CD4-positive, alpha-beta T cell (primary cell): ENCODE measurements at places on chromosomes 12 and 14. TPM values are rescaled to one million over a fixed set of nuclear protein-coding genes. Genes with fewer than 3 reads are reported as not detected.

AQP2 gene
- total RNA-seq, result not detected

KRT3 gene
- total RNA-seq, result not detected

CDK2 gene
- 15.8 TPM for total RNA-seq

CCND2 gene
- total RNA-seq, result 163 TPM

ASIC1 gene
- total RNA-seq, result 1.5 TPM

HAL gene
- 0.95 TPM for total RNA-seq

MNAT1 gene
- total RNA-seq, result 15.9 TPM

RAPGEF3 gene
- total RNA-seq, result 0.17 TPM

OTOGL gene
- total RNA-seq, result not detected

FGD6 gene
- 1.5 TPM for total RNA-seq

C14orf132 gene
- total RNA-seq, result 2.0 TPM

CCDC196 gene
- not detected for total RNA-seq

SERPINA4 gene
- total RNA-seq, result not detected

TAS2R9 gene
- total RNA-seq, result not detected

ETFRF1 gene
- 39.8 TPM for total RNA-seq

CYP27B1 gene
- total RNA-seq, result 1.0 TPM

GALNT6 gene
- total RNA-seq, result 13.7 TPM

FSCB gene
- total RNA-seq, result not detected

IKZF4 gene
- 2.5 TPM for total RNA-seq

GUCY2C gene
- total RNA-seq, result not detected

RABGGTA gene
- total RNA-seq, result 55.2 TPM

FAM186B gene
- 0.74 TPM for total RNA-seq

LYZ gene
- 72.9 TPM for total RNA-seq

RBMS2 gene
- 10.8 TPM for total RNA-seq

EML1 gene
- 0.59 TPM for total RNA-seq

ESRRB gene
- 0.17 TPM for total RNA-seq

TGM1 gene
- total RNA-seq, result 3.9 TPM

SMIM41 gene
- total RNA-seq, result not detected

KCNA5 gene
- not detected for total RNA-seq

PTPRQ gene
- not detected for total RNA-seq

SIX4 gene
- not detected for total RNA-seq

TNFAIP2 gene
- total RNA-seq, result 6.1 TPM

KLRC2 gene
- 0.22 TPM for total RNA-seq

TAS2R50 gene
- total RNA-seq, result 0.36 TPM

RNASE2 gene
- 0.34 TPM for total RNA-seq

ACADS gene
- 8.9 TPM for total RNA-seq

ATXN3 gene
- 22.1 TPM for total RNA-seq

TMEM179 gene
- not detected for total RNA-seq

RPS6KL1 gene
- total RNA-seq, result 12.7 TPM

ANKRD33 gene
- not detected for total RNA-seq

AKAP5 gene
- 0.50 TPM for total RNA-seq

LGR5 gene
- not detected for total RNA-seq

CMTM5 gene
- not detected for total RNA-seq

ACVR1B gene
- total RNA-seq, result 14.2 TPM

SDSL gene
- 0.50 TPM for total RNA-seq

KIF5A gene
- total RNA-seq, result 0.47 TPM

NGB gene
- not detected for total RNA-seq

IL26 gene
- total RNA-seq, result 0.25 TPM
